ENCODE measurements at places on chromosomes 11 and 22.

GRCh38 chr11:115155978-115156377 lies 348.2 kb downstream of the CADM1 start:
- no peak for DNase-seq

DNA sequence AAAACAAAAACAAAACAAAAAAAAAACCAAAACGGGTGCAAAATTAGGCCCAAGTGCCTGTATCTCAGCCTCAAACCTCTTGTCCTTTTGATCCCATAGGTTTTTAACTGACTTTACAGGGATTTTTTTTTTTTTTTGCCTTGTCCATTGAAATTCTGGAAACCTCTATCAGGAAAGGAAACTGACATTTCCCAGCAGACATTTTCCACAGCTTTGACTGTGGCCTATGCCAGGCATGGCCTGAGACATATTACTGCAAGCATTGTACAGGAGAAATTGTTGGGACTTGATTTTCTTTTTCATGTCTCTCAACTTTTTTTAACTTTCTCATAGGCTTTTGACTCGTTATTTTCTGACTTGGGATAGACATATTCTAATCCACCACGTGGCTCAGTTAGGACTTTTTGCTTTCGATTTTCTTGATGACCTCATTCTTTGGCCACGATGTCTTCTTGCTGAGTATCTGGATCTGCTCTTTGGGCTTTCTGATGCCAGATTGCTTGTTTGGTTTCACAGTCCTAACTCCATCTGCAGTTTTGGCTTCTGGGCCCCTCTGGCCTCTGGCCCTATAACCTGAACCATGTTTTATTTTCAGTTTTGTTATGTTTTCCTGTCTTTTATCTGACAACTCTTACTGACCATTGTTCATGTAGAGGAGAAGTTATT lies 336.1 kb upstream of the C11orf87 start:
- no peak for DNase-seq

GRCh38 chr22:49948958-49949913 lies 11.3 kb upstream of the PIM3 start:
- no peak for DNase-seq

- peak; percentile 56 for DNase-seq
These were observed 5.2 kb upstream of the PTGDR2 start for GRCh38 chr11:60860943-60861342.

GRCh38 chr11:32874132-32874531 lies 18.5 kb upstream of the QSER1 start:
- DNase-seq = no peak

GRCh38 chr22:26615830-26616435 lies 1.9 kb downstream of the CRYBB1 start:
- no peak for DNase-seq

GRCh38 chr11:30631148-30631547 lies 45.0 kb upstream of the MPPED2 start:
- DNase-seq = no peak

- no peak for DNase-seq
These were observed 1.2 kb upstream of the P2RX6 start for GRCh38 chr22:21013657-21014201.

GRCh38 chr11:79026803-79027445 lies 413.9 kb downstream of the TENM4 start:
- DNase-seq = no peak

DNA sequence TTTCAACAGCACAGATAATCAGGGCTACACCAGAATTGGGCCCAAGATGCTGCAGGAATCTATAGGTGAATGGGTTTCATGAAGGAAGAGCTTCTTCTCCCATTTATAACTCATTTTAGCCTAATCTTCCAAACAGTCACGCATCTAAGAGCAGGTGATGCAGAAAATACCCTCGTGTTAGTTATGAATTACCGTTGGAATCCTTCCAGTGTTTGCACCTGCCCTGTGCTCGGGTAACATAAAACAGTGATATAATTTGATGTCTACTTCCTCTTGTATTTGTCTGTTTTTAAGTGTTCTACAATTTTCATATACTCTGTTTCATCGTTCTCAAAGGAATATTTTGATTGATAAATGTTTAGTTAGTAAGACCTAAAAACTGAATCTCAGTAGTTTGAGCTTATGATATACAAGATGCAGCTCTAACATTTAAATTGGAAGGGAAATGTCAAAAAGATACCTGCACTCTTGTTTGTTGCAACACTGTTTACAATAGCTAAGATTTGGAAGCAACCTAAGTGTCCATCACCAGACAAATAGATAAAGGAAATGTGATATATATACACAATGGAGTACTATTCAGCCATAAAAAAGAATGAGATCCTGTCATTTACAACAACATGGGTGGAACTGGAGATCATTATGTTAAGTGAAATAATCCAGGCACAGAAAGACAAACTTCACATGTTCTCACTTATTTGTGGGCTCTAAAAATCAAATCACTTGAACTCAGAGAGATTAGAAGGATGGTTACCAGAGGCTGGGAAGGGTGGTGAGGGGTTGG lies 42.1 kb downstream of the PPARA start:
- DNase-seq = no peak

DNA sequence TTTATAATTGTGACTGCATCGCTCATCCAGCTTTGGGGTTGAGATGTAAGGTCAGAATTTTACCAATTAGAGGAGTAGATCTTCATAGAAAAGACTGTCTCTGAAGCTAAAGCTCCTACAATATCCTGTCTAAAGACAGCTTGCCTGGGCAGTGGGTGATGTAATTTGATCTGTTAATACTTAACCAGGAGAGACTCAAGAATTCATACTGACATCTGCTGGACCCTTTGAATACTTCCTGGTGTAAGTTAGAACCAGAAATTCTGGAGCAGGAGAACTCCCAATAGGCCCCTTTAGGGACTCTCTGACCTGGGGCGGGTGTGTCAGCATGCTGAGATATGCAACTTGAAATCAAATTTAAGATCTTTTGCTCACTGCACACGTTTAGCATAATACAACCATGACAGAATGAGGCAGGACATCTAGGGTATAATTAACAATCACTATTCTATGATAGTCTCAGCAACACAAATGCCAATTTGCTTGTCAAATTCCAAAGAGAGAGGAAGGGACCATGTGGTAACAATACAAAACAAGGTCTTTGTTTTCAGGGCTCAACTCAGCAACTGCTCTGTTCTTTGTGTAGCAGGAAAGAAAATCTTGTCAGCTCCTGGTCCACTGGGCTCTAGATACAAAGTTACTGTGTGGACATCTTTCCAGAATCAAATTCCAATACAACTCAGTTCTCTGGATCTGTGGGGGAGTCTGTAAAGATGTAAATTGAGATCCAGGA lies 143.9 kb downstream of the INSC start:
- peak; percentile 66 for DNase-seq

DNA sequence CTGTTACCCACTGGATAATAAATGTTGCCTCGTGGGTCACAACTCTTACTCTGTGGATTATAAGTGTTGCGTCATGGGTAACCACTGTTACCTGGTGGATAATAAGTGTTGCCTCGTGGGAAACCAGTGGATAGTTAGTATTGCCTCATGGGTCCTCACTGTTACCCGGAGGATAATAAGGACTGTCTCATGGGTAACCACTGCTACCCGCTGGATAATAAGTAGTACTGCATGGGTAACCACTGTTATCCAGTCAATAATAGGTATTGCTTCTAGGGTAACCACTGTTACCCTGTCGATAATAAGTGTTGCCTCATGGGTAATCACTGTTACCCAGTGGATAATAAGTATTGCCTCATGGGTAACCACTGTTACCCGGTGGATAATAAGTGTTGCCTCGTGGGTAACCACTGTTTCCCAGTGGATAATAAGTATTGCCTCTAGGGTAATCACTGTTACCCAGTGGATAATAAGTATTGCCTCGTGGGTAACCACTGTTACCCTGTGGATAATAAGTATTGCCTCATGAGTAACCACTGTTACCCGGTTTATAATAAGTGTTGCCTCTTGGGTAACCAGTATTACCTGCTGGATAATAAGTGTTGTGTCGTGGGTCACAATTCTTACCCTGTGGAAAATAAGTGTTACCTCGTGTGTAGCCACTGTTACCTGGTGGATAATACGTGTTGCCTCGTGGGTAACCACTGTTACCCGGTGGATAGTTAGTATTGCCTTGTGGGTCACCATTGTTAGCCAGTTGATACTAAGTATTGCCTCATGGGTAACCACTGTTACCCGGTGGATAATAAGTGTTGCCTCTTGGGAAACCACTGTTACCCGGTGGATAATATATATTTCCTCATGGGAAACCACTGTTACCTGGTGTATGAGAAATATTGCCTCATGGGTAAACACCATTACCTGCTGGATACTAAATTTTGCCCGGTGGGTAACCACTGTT lies 15.7 kb upstream of the NXPE4 start:
- DNase-seq = no peak

DNA sequence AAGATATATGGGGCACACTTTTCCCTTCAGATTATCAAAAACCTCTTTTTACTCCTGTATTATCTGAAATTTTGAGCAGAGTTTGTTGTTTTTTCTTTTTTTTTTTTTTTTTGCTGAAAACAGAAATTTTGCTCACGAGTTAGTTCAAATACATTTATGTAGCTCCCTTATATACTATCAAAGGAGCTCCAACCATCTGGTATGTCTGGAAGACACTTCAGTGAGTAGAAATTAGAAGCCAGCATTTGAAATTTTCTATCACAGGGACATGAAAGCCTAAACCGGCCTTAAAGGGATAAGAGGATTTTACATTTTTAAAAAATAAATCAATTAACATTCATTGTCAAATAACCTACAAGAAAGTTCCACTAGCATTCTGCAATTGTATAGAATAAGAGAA lies 73.3 kb downstream of the DDIAS start:
- DNase-seq = no peak

GRCh38 chr22:46038174-46038487 lies 61.2 kb upstream of the WNT7B start:
- no peak for DNase-seq

DNA sequence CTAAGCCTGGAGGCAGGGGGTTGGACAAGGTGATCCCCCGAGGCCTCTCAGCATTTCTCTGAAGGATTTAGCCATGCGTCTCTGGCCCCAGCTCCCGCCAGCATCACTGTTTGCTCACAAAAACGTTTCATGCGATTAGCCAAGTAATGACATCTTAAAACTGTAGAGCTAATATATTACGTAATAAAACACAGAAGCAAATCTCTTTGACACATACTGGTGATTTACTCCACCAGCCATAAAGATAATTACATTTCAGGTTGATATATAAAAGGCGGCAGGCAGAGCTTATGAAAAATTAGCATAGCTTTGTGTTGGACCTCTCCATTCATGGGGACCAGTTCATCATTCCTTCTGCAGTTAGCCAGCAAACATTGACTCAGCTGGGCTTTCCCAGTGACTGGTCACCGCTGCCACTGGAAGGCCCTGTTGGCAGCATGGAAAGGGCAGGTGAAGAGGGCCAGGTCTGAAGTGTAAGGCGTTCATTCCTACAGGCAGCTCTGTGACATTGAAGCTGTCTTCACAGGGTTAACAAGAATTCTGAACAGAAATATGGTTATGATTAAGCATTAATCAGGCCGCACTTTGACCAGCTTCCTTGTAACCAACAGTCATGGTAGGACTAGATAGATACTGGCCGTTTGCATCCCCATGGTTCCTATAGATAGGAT lies 150.3 kb downstream of the NECTIN1 start:
- no peak for DNase-seq

GRCh38 chr22:39352306-39352891 lies 2.6 kb downstream of the SYNGR1 start:
- DNase-seq = no peak

DNA sequence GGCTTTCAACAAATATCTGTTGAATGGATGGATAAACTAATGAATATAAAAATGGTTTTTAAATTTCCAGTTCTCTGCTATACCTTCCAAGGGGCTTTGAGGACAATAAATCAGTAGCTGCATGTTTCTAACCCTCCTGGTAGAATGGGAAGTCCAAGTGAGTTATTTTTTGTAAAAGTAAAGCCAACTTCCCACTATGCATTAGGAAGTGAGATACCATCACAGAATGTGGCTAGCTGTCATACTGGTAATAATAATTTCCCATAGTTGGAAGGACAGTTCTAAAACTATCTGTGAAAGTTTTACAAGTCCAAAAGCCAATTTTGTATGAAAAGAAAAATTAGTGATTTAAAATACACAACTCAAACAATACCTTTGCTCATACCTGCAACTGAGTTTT lies 50.0 kb downstream of the TMEM123 start:
- DNase-seq = no peak

DNA sequence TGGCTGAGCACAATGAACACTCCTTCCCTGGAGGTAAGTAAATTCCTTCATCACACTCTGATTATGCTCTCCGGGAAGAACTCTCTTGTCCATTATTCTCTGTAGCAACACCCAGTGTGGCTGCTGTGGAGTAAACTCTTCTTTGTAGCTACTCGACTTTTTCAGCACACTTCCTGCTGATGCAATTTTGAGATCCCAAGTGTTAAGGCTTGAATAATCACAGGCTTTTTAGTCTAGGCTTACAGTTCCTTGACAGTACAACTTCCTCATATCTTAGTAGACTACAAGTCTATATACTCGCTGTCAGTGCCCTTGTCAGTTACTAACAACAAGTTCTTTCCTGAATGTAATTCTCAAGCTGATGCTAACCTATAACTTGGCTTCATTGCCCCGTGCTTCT lies 301.8 kb upstream of the API5 start:
- peak; percentile 42 for DNase-seq

DNA sequence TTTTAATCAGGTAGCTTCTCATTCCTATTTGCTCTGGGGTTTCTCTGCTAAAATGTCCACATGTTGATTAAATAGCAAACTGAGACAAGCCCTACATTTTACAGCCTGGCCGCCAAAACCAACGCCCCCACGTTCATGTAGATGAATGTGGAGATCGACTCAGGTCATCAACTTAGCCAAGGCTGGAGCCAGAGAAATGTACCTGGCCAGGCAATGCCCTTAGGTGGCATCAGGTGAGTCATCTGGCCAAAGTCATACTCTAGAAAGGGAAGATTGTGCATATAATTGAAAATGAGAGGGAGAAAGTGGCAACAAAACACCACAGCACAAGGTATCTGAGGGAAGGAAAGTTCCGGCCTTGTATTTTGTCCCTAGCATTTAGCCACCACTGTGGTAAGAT lies 37.1 kb upstream of the CCDC89 start:
- DNase-seq = no peak

DNA sequence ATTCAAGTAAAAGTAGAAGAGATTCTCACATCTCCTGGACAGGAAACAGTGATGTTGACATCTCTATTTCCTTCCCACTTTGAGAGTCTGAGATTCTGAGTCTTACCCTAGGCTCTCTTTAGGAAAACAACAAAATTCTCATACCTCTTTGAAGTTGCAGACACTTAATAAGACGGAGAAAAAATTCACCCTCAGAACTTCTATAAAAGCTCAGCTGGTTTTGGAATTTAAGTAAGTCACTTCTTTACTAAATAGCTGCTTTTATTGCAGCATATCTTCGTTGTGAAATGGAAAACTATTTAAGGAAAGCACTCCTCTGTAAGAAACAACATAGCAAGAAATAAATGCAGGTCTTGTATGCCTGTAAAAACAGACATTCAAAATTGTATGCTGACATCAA lies 79.1 kb downstream of the MSANTD4 start:
- no peak for DNase-seq

DNA sequence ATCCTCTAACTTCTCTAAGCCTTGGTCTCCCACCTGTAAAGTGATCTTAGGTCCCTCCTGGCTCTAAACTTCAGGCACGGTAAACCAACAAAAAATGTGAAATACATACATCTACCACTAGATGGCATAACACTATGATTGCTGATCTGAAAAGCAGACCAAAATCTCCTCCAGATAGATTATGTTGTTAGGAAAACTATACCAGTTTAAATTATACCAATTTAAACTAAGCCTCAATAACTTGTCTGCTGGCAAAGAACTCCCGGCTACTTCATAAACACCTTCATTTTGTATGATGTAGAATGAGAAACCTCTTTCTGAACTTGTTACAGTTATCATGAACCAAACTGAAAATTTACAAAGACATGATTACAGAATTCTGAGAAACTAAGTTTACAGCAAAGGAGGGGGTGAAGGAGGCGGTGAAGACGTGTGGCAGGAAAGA lies 85.9 kb downstream of the SBF2 start:
- DNase-seq = peak; percentile 27
